Bronchus fibroblast of lung (primary cell): ENCODE measurements at places on chromosomes 2 and 18. TPM values are rescaled to one million over a fixed set of nuclear protein-coding genes. Genes with fewer than 3 reads are reported as not detected.

Gene GPD2
- total RNA-seq: 48.5 and 58.7 TPM in 2 replicates

Gene STAT4
- total RNA-seq: under 0.01 and 0.15 TPM in 2 replicates

Gene SH3YL1
- total RNA-seq: 10.6 and 16.3 TPM in 2 replicates

Gene CAPN10
- total RNA-seq: 16.8 and 19.8 TPM in 2 replicates

Gene VWC2L
- not detected in 2 replicates for total RNA-seq

Gene LHCGR
- total RNA-seq: not detected in 2 replicates

Gene KRTCAP3
- 0.15 TPM in 1 of 2 replicates, not detected in the other for total RNA-seq

Gene ANTXR1
- total RNA-seq: 23.8 and 24.5 TPM in 2 replicates

Gene CYP1B1
- total RNA-seq: 81.6 and 86.6 TPM in 2 replicates

Gene SERPINB10
- 1.7 TPM in 1 of 2 replicates, not detected in the other for total RNA-seq

Gene IHH
- total RNA-seq: not detected in 2 replicates

Gene PDE1A
- total RNA-seq: 1.3 TPM in 1 of 2 replicates, not detected in the other

Gene GNAL
- total RNA-seq: 0.30 and 0.34 TPM in 2 replicates

Gene GPR17
- total RNA-seq: not detected in 2 replicates

Gene MC4R
- 0.15 TPM in 1 of 2 replicates, not detected in the other for total RNA-seq

Gene RBKS
- total RNA-seq: 0.89 and 1.2 TPM in 2 replicates

Gene SLC30A3
- total RNA-seq: 0.15 and 0.34 TPM in 2 replicates

Gene PUM2
- 11.3 and 11.9 TPM in 2 replicates for total RNA-seq

Gene PSMA8
- not detected in 2 replicates for total RNA-seq

Gene TMEM17
- total RNA-seq: 1.5 and 2.1 TPM in 2 replicates

Gene RAD51AP2
- under 0.01 TPM in 1 of 2 replicates, not detected in the other for total RNA-seq

Gene QPCT
- 1.0 and 1.5 TPM in 2 replicates for total RNA-seq

Gene CPS1
- total RNA-seq: 11.0 and 18.5 TPM in 2 replicates

Gene ADGRF3
- under 0.01 TPM in 1 of 2 replicates, not detected in the other for total RNA-seq

Gene IFIH1
- 3.3 and 4.7 TPM in 2 replicates for total RNA-seq

Gene LONRF2
- total RNA-seq: under 0.01 TPM in 2 replicates

Gene TRABD2A
- total RNA-seq: 6.8 and 9.6 TPM in 2 replicates

Gene ASXL3
- total RNA-seq: 0.34 and 0.45 TPM in 2 replicates
